ENCODE measurements at places on chromosomes 1 and 21.

- no peaks in the 10 kb centered on the region for H3K27me3 ChIP-seq
- no peak for DNase-seq
- peaks cover 3% of the 10 kb centered on the region for H3K36me3 ChIP-seq
- H3K4me1 ChIP-seq, result peaks cover 22% of the 10 kb centered on the region
Observed at GRCh38 chr1:160460683-160461287, 60.4 kb downstream of the VANGL2 start.

DNA sequence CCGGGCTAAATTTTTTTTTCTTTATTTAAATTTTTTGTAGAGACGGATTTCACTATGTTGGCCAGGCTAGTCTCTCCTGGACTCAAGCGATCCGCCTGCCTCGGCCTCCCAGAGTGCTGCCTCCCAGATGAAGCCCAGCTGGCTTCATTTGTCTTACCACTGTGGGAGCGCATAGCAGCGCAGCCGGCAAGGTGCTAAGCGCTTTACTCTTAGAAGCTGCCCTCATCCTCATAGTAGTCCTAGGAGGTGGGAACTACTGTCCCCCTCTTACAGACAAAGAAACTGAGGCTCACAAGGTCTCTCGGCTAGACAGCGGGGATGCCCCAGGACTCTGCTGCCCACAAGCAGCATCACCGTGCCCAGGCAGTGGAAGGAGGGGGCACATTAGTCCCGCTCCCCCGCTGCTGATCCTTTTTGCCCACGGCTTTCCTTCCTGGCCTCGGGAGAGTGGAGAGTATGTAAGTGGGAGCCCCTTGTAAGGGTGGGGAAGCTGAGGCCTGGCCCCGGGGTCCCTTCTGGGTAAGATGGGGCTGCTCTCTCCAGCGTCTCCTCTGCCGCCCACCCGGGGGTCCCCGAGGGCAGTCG, 726 bp downstream of the TMEM54 start:
- peaks cover 64% of the 10 kb centered on the region for H3K27me3 ChIP-seq
- H3K36me3 ChIP-seq, result peaks cover 9% of the 10 kb centered on the region
- peaks cover 5% of the 10 kb centered on the region for H3K4me1 ChIP-seq

- H3K27me3 ChIP-seq, result no peaks in the 10 kb centered on the region
- no peak overlapping the region for H3K4me3 ChIP-seq
- H3K27ac ChIP-seq, result no peak overlapping the region
- H3K4me1 ChIP-seq, result no peaks in the 10 kb centered on the region
- DNase-seq, result no peak
Observed at GRCh38 chr21:28016571-28016970, 976.1 kb downstream of the LTN1 start.

DNA sequence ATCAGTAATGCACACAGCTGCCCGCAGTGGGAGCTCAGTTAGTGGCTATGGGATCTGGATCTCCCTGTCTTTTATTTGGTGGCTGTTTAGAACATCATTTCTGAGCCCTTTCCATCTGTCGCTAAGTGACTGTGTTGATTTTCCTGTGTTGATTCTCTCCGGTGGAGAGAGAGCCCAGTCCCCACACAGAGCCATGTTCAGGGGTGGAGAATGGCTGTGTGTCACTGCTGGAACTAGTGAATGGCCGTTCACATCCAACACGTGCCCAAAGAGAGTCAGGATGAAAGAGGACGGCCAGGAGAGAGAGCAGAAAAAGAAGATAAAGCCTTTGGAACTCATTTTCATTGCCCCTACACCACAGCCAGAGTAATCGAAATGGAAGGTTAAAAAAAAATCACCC, 76.2 kb downstream of the FBXO2 start:
- no peak for DNase-seq
- H3K4me1 ChIP-seq, result no peaks in the 10 kb centered on the region
- no peaks in the 10 kb centered on the region for H3K36me3 ChIP-seq
- H3K27ac ChIP-seq, result no peak overlapping the region
- no peak overlapping the region for H3K4me3 ChIP-seq

GRCh38 chr1:210262167-210262896, 29.7 kb downstream of the SERTAD4 start:
- H3K36me3 ChIP-seq, result peaks cover under 1% of the 10 kb centered on the region
- peaks cover 19% of the 10 kb centered on the region for H3K27me3 ChIP-seq
- no peak overlapping the region for H3K4me3 ChIP-seq

DNA sequence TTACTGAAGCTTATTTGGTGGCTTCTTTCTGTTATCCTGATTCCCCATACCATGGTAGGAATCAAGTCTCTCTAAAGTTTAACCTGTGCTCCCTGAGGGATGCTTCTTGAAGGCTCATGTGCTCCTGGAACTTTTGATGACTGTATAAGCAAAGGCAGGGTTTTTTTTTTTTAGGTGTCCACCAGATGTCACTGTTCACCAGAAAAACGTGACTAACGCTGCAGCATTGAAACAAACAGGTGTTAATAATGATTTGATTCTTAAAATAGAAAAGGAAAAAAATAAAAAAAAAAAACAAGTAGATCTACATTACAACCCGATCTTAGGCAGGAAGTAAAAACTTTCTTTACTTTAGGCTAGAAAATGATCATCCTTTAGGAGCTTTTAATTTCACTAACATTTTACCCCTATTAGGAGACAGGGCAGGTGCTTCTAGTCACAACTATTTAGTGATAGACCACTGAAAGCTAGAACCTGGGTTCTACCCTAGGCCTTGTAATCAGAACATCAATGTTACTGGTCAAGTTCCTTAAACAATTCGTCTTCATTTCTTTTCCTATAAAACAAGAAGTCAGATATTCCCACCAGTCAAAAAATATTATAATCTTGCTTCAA, 223.0 kb downstream of the PLA2G4A start:
- H3K4me3 ChIP-seq, result no peak overlapping the region
- H3K27ac ChIP-seq, result no peak overlapping the region
- no peak for DNase-seq

- H3K4me3 ChIP-seq, result no peak overlapping the region
- no peaks in the 10 kb centered on the region for H3K27me3 ChIP-seq
- H3K27ac ChIP-seq, result no peak overlapping the region
- no peak for DNase-seq
Observed at GRCh38 chr1:22476566-22476965, 24.9 kb downstream of the ZBTB40 start.

DNA sequence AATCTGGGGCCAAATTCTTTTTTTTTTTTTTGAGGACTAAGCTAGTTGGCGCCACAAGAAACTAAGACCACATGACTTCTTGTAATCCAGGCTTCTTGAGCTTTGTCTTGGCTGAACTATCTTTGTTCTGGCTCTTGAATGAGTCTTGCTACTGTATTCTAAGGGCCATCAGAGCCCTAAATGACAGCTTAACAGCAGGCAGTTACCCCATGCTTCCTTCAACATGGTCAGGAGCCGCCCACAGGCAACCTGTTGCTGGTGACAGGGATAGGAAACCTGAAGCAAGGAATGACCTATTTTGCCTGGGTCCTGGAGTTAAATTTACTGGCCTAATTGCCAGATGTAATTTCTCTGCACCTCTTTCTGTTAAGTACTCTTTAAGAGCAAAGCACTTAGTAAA, 188.2 kb upstream of the PLXNA2 start:
- no peak for DNase-seq
- H3K4me1 ChIP-seq, result no peaks in the 10 kb centered on the region
- H3K27ac ChIP-seq, result no peak overlapping the region
- H3K27me3 ChIP-seq, result peaks cover 15% of the 10 kb centered on the region
- no peak overlapping the region for H3K4me3 ChIP-seq

DNA sequence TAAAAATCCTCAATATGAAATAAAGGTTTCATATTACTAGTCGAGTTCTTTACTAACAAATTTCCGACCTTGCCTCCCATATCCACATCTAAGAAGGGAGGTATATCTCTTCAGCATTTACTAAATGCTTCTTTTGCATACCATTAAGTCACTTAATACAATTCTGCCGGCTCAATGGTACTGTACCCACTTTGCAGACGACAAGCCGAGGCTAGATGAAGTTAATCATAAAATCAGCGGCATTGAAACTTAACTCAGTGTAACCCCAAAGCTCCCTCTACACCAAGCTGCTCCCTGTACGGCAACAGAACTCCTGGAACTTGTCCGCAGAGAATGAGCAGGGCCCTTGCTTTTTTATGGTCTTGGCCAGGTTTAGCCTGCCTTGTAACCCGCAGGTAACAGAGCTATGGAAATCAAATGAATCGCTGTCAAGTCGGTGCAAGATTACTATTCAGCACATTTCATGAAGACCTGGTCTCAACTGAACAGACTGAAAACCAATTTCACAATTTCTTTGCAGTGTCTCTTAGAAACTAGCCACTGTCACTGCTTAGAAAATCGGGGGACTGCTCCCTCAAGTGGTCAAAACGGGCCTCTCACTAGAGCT, 738 bp downstream of the INTS7 start:
- peak overlapping the region; percentile 90 for H3K4me3 ChIP-seq
- H3K4me1 ChIP-seq, result peaks cover 46% of the 10 kb centered on the region
- peaks cover 13% of the 10 kb centered on the region for H3K36me3 ChIP-seq
- no peaks in the 10 kb centered on the region for H3K27me3 ChIP-seq
- H3K27ac ChIP-seq, result peak overlapping the region; percentile 97
- no peak for DNase-seq

DNA sequence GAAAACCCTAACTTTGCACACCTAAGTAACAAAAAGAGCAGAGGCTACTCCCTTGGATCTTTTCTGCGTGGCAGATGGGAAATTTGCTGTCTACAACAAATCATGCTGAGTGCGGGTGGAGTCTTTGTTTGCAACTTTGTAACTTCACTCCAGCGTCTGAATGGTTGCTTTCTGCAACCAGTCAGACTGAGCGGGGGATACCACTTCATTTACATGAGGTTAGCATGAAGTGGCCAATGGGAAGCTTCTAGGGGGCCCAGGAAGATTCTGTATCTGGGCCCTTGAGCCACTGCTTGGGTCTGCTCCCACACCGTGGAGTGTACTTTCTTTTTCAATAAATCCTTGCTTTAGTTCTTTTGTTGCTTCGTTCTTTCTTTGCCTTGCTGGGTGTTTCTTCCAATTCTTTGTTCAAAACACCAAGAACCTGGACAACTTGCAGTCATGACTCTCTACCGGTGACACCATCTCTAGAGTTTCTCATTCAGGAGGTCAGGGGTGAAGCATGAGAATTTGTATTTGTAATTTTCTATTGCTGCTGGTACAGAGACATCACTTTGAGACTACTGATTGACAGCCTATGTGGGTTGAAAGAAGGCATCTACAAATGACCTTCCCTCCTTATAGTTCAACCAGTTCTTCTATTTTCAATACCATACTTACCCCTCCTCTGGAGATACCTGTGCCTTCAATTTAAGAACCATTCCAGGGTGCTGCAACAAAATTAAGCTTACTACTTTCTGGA, 55.8 kb upstream of the RC3H1 start:
- no peak for DNase-seq
- no peaks in the 10 kb centered on the region for H3K4me1 ChIP-seq
- no peak overlapping the region for H3K27ac ChIP-seq
- no peaks in the 10 kb centered on the region for H3K27me3 ChIP-seq
- peaks cover 2% of the 10 kb centered on the region for H3K36me3 ChIP-seq

DNA sequence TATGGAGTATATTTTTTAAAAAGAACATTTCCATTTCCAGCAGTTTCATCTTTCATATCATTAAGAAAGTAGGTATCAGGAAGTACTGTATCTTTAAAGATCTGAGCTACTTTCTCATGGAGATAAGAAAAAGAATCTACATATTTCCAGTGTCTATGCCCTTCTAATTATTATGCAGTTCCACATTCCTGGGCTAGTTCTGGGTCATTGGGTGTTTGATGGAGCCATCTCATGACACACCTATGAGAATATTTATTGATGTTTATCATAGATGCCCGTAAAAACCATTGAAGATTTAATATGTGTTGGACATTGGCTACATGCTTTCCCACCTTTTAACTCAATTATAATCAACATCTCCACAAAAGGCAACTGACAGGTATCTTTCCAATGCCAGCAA, 21.0 kb downstream of the LCE4A start:
- H3K27ac ChIP-seq, result no peak overlapping the region
- DNase-seq, result no peak
- no peaks in the 10 kb centered on the region for H3K4me1 ChIP-seq
- H3K36me3 ChIP-seq, result no peaks in the 10 kb centered on the region

- H3K27me3 ChIP-seq, result no peaks in the 10 kb centered on the region
- no peak for DNase-seq
Observed at GRCh38 chr1:169184812-169185211, 78.3 kb downstream of the ATP1B1 start.

DNA sequence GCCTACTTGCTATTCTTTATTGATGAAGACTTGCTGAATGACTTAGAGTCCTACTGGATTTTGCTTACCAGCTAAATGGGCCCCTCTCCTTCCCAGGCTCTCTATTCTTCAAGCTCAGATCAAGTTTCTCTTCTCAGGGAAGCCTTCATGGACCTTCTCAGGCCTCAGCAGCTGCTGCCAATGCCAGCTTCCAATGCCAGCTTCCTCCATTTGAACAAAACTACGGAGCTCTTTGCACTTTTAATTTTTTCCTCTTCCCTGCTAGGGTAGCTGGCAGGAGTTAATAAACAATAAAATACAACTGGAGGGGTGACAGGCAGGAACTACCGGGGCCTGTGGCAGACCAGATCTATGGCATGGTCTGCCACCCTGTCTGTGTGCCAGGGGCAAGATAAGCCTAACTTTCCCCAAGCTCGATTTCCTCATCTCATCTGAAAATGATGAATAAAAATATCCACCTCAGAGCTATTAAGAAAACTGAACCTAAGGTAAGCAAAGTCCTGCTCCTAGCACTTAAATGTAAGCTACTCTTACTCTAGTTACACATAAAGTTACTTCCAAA, 995 bp upstream of the IPO13 start:
- peak overlapping the region; percentile 92 for H3K27ac ChIP-seq
- peaks cover 9% of the 10 kb centered on the region for H3K36me3 ChIP-seq
- peaks cover 49% of the 10 kb centered on the region for H3K4me1 ChIP-seq
- no peak for DNase-seq

- H3K4me3 ChIP-seq, result no peak overlapping the region
- H3K27me3 ChIP-seq, result peaks cover 6% of the 10 kb centered on the region
- H3K36me3 ChIP-seq, result no peaks in the 10 kb centered on the region
Observed at GRCh38 chr1:53377438-53377841, 49.6 kb upstream of the LRP8 start.

- peaks cover 2% of the 10 kb centered on the region for H3K36me3 ChIP-seq
- H3K4me3 ChIP-seq, result no peak overlapping the region
- DNase-seq, result no peak
- no peak overlapping the region for H3K27ac ChIP-seq
Observed at GRCh38 chr21:27772816-27773215, 805.9 kb upstream of the ADAMTS5 start.

DNA sequence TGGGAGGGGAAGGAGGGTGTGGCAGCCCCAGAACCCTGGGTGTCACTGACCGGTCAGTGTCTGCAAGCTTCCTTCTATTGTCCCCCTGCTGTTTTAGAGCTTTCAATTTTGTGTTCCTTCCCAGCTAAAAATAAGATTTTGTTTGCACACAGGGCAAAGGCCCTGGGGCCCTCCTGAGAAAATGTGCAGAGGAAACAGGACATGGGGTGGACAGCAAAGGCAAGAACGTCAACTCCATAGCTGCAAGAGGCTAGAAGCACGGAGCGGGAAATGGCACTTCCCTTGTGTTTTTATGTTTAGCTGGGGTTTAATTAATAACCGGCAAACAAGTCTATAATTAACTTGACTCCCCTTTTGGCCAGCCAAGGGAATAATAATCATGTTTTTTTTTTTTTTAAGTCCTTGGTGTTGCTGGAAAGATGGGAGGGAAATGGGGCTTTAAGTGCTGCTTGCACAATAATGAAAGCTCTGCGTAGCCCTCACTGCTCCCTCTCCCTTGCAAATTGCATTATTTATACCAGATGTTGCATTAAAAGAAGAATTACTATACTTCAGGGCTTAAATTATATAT, 261.4 kb upstream of the USP24 start:
- DNase-seq, result no peak
- no peaks in the 10 kb centered on the region for H3K4me1 ChIP-seq
- H3K4me3 ChIP-seq, result no peak overlapping the region
- H3K27ac ChIP-seq, result no peak overlapping the region
- peaks cover 82% of the 10 kb centered on the region for H3K27me3 ChIP-seq
